ENCODE measurements at places on chromosomes 11 and 22. TPM values are rescaled to one million over a fixed set of nuclear protein-coding genes. Genes with fewer than 3 reads are reported as not detected.

CYP2D6 gene
- total RNA-seq = not detected

ALKBH8 gene
- 2.7 TPM for total RNA-seq

SLC22A12 gene
- not detected for total RNA-seq

SAC3D1 gene
- 16.8 TPM for total RNA-seq

CD82 gene
- total RNA-seq = 79.9 TPM

SCUBE1 gene
- total RNA-seq = 68.9 TPM

GRCh38 chr11:60118338-60118737 lies 29.9 kb downstream of the MS4A2 start:
- no peak for DNase-seq

- no peak for DNase-seq
Measured at GRCh38 chr11:44327730-44328129, 17.8 kb upstream of the ALX4 start.

GRCh38 chr22:41184679-41185078 lies 20.4 kb upstream of the L3MBTL2 start:
- no peak for DNase-seq

DNA sequence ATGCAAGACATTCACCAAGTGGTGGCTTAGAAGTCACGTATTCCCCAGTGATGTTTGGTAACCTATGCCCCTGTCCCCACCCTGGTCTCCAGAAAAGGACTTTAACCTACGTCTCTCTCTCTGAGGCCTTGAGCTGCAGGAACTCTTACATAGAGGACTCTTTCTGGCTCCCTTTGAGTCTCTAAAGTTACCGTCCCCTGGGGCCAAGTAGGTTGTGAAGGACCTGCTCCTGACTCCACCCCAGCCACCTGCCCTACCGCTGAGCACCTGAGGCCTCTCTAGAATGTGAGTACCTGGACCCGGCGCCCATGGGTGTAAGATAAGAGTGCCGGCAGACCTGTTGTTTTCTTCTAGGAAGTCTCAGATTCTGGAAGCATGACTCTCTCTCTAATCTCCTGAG lies 95.4 kb downstream of the TIMP3 start:
- DNase-seq = no peak

DNA sequence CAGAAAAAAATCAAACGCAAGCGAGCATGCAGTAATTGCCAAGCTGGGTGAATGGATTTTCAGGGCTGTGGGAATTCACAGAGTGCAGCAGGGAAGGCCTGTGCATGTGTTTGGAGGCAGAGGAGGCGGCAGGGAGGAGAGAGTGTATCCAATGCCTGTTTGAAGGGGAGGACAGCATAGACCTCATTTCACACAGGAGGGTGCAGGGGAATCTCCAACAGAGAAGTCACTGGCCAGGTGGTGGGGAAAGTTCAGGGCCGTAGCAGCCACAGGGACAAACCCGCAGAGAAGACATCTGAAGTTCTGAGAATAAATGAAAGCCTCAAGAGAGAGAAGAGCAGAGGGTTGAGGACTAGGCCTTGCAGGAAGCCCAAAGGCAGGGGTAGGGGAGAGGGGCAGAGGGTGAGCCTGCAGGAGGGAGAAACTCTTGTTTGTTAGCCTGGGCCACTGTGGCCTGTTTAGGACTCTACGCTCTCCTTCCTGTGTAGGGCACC lies 19.2 kb upstream of the KDM2A start:
- DNase-seq = no peak

DNA sequence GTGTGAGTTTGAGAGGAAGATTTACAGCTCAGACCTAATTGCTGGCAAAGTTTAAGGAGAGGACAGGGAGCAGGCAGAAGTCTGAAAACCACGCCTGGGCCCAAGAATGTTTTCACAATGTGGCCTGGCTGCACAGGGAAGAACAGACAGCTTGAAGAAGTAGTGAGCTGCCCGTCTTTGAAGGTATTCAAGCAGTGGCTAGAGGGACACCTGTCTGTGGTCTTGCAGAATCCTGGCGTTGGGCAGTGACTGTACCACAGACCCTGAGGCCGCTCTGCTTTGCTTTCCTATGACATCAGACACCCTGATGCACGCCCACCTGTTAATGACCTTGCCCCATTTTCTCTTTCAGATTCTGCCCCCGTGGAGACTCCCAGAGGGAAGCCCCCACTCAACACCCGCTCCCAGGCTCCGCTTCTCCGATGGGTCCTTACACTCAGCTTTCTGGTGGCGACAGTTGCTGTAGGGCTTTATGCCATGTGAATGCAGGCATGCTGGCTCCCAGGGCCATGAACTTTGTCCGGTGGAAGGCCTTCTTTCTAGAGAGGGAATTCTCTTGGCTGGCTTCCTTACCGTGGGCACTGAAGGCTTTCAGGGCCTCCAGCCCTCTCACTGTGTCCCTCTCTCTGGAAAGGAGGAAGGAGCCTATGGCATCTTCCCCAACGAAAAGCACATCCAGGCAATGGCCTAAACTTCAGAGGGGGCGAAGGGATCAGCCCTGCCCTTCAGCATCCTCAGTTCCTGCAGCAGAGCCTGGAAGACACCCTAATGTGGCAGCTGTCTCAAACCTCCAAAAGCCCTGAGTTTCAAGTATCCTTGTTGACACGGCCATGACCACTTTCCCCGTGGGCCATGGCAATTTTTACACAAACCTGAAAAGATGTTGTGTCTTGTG lies 6.6 kb upstream of the MCM5 start:
- DNase-seq = no peak

All from glomerular endothelial cell (primary cell).